ENCODE measurements at places on chromosomes 5 and 9.

DNA sequence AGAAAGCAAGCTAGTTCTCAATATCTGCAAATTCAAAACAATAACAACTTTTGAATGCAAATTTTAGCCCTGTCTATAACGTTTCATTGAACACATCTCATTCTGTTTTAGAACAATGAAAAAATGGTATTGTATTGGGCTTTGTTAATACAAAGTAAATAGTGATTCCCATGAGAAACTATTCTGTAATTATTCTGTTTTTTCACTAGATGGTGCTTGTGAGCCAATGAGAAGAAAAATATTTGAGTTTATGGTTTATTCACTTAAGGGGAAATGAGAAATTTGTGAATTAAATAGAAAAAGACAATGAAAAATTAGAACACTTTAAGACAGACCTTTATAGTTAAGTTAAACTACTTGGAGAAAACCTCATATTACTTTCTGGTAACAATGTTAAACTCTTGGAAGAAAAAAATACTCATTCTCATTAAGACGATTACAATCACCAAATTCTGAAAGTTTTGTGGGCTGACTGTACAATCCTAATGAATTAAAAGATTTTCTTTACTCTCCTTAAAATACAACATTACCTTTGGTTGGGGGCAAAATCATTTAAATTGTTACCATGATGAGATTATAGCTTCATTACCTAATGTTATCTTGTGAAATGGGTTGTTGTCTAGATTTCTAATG is 127.0 kb downstream of the NNT start:
- DNase-seq, result peak; percentile 26

GRCh38 chr5:156387391-156387790 is 60.4 kb downstream of the SGCD start:
- DNase-seq, result no peak

GRCh38 chr9:5186416-5187169 is 1.2 kb upstream of the INSL6 start:
- peak; percentile 74 for DNase-seq

DNA sequence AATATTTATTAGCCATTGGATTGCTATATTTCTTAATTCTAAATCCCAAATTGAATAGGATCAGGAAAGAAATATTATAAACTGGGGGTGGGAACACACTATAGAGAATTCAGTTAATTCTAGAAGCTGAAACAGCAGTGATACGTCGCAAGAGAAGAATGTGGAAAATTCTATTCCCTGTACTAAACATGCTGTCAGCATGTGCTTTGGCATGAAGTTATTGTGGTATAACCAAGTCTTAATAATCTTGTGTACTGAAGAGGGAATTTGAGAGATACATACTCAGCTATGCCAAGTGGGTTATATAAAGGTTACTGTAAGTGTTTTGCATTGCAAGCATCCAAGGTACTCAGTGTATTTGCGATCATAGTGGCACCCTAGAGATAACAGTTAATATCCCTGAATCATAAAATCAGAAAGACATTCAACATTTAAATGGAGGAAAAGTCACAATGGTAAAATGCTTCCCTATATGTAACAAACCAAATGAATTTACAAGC is 1492.9 kb upstream of the C9orf72 start:
- DNase-seq, result no peak

DNA sequence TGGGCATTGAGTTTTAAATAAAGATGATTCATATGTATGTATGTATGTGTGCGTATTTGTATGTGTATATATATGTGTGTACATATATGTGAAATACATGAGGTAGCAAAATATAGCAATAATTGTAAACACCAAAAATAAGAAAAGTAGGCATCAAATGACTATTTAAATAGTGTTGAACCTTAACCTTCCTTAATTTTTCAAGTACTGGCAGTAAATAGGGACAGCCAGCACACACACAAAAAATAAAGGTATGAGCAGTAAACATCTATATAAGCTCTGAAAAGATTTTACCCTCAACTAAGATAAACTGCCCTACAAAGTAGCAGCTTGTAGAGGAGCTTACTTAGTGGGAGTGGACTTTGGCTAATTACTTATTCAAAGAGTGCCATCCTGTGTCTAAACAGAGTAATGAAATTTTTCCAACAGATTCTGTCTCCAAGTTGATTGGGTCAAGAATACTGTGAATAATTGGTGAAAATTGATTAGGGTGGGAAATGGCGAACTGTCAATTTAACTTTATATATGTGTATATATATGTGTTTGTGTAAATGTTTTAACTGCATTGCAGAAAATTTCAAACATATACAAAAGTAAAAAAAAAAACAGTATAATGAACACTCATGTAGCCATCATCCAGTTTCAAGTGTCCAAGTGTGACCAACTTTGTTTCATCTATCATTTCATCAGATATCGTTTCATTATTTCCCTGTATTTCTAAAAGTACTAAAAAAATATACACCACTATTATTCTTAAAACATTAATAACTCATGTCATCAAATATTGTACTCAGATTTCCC is 2.0 kb upstream of the ADAMTS6 start:
- peak; percentile 86 for DNase-seq

- DNase-seq, result no peak
Measured at GRCh38 chr9:90810691-90811090, 9.1 kb downstream of the SYK start.

GRCh38 chr9:123373946-123374345 is 17.9 kb downstream of the CRB2 start:
- peak; percentile 15 for DNase-seq

- DNase-seq, result no peak
Measured at GRCh38 chr5:43137326-43137725, 16.6 kb downstream of the ZNF131 start.

DNA sequence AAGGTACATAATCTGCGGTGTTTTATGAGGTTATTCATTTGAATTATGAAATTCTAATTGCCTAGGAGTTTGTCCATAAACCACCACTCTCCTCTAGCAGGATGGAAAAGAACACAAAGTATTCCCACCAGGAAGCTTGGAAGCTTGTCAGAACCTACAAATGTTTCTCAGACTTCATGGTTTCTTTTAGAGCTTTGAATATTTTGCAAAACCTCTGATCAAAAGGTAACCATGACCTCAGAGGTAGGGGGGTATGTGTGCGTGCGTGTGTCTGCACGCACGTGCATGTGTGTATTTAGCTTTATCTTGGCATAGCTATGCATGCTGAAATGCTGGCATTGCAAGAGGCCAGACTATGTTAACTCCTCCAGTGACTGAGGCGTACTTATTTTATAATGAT is 847.0 kb downstream of the TLE1 start:
- DNase-seq, result no peak

- DNase-seq, result peak; percentile 46
Measured at GRCh38 chr5:148864113-148864841, 37.9 kb downstream of the ADRB2 start.

DNA sequence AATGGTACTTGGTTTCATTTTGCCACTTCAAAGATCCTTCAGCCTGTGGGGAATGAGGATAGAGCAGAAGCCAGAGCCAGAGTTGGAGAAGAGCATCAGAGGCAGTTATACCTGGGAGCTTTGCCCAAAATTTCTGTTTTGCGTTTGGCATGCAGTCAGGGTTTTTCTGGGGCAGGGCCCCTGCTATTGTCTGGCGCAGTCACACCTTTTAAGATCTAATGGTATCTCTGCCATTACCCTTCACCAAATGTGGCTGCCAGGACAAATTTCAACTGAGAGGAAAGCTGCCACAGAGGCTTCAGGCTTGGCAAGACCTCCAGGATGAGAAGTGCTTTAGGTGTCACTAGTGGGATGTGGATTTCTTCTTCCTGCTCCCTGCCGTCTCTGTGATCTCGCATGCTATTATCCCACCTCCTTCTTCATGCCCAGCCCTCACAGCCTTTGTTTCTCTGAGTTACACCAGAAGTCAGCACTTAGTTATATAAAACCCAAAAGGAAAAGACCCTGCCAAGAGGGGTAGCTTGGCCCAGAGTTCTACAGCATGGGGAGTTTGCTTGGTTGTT is 357.0 kb downstream of the TLE4 start:
- DNase-seq, result no peak

DNA sequence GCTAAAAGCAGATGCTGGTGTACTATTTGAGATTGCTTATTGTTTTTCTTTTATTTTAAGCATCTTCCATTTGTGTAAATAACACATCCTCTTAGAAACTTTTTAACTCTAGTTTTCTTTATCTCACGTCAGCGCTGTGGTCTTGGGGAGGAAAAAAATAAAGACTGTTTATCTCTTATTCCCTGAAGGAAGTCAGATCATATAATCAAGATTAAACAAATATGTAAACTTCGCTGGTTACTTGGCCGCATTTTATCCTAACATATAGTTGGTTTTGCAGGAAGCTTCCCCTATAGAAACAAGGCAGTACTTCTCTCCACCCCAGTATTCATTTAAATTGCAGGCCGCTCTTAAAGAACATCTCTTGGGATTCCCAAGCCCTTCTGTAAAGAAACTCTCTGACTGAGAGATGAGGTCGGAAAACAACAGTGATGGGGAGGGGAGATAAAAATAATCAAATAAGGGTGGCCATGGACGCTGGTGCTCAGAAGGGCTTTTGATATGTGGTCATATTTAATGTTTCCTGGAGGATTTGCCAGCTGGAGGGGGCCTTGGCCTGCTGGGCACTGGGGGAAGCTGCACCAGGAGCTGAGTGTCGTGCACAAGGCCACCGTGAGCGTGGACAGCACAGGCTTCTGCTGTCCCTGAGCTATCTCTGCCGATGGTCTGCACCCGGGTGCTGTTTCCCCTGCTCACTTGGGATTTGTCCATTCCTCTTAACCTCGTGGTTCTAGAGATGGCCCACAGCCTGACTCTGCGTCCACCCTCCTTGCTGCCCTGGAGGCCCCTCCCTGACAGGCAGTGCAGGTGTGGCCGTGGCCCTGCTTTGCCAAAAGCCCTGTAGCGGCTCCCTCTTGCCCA is 23.8 kb downstream of the NEURL1B start:
- no peak for DNase-seq

DNA sequence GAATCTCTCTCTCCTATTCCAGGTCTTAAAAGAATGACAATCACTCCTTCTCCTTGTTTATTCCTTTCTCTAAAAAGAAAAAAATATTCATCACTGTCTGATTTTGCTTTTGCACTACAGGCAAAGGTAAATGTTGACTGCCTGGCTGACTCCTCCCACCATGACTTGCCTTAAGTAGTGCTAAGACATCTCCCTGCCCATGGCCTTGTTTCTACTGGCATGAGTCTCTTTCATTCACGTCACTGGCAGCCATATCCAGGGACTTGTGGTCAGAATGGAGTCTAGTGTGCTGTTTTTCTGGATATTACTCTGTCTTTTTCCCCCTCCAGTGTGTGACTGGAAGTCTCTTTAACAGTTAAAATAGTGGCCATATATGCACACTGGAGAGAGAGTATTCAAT is 522.9 kb upstream of the DAB2 start:
- DNase-seq, result peak; percentile 36

- DNase-seq, result peak; percentile 42
Measured at GRCh38 chr9:19371942-19372341, 8.1 kb downstream of the RPS6 start.

- DNase-seq, result no peak
Measured at GRCh38 chr9:117737721-117738226, 33.6 kb downstream of the TLR4 start.

- DNase-seq, result no peak
Measured at GRCh38 chr5:174155706-174156105, 110.2 kb downstream of the NSG2 start.

- no peak for DNase-seq
Measured at GRCh38 chr5:88092958-88093605, 175.6 kb downstream of the TMEM161B start.

- no peak for DNase-seq
Measured at GRCh38 chr9:128382261-128382660, 11.1 kb downstream of the URM1 start.

GRCh38 chr9:91359734-91360470 is 1.8 kb downstream of the AUH start:
- no peak for DNase-seq

GRCh38 chr5:89823046-89823445 is 586.5 kb downstream of the CETN3 start:
- no peak for DNase-seq

- no peak for DNase-seq
Measured at GRCh38 chr5:42614509-42614908, 142.1 kb upstream of the CCDC152 start.

DNA sequence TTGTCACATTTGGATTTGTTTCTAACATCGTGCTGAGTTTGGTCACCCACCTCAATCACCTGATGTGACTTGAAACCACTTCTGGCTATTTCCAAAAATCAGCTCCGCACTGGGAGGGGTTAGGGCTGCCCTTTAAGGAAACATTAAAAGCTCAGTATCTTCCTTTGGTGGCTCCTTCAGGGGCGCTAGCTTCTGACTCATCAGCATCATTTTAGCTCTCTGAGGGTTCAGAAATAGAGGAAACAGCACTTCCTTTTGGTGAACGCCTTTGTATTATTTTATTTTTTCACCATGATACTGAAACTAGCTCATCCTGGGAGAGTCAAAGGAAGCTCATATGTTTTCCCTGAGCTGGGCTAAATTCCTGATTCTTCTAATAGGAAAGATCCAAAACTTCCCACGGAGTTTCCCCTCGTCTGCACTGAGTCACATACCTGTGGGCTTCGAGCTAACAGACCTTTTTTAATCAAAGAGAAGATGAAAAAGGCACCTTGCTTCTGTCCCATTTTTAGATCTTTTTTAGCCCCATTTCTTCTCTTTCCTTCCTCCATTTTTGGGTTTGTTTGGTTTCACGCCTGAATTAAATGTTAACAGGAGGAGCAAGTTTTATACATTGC is 48.2 kb downstream of the ROPN1L start:
- DNase-seq, result no peak

- no peak for DNase-seq
Measured at GRCh38 chr9:24382566-24382965, 163.1 kb downstream of the IZUMO3 start.

GRCh38 chr5:4579679-4580078 is 560.5 kb upstream of the ADAMTS16 start:
- DNase-seq, result no peak

- DNase-seq, result peak; percentile 90
Measured at GRCh38 chr9:70484232-70485130, 70.0 kb upstream of the KLF9 start.

DNA sequence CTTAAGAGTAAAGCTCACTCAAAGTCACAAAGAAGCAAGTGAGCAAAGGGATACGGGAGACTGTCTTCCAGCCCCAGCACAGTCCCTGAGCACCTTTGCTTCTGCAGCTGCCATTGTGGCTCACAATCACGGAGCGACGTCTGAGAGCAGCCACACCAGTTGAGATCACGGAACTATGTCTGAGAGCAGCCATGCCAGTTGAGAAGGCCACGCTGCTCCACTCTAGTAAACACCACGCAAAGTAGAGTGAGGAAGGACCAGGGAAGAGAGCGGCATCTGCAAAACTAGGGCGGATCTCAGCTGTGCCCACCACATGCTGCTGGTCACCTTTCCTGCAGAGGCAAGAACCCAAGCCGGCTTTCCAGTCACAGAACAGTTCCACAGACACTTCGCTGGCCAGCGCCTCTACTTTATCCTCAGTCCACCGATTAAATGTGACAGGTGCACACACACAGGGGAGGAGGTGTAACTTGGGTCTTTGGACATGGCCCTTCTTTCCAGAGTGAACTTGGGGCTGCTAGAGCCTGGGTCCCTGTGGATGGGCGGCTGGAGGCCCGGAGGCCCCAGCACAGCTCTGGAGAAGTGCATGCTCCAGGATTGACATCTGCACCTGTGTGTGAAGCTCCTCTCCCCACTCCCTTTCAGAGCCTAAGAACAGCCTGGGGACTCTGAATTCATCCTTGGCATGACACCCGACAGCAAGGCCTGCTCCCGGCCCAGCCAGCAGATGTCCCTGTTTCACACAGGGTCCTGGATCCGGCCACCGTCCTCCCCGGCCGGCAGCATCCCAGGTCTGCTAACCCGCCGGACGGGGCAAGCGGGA is 324.9 kb upstream of the IRX4 start:
- no peak for DNase-seq

- DNase-seq, result peak; percentile 60
Measured at GRCh38 chr5:95808686-95809413, 13.7 kb downstream of the GLRX start.

GRCh38 chr5:5025774-5026408 is 114.2 kb upstream of the ADAMTS16 start:
- DNase-seq, result no peak
